ENCODE measurements at places on chromosomes 2 and 18. TPM values are rescaled to one million over a fixed set of nuclear protein-coding genes. Genes with fewer than 3 reads are reported as not detected.

The NT5DC4 gene
- total RNA-seq: not detected

The ALLC gene
- not detected for total RNA-seq

The CPLX4 gene
- total RNA-seq: not detected

The CFAP65 gene
- total RNA-seq: not detected

The GALM gene
- 90.2 TPM for total RNA-seq

The ADGRF3 gene
- total RNA-seq: 3.7 TPM

The LYG1 gene
- 1.2 TPM for total RNA-seq

The RAB6C gene
- not detected for total RNA-seq

The SLC9A4 gene
- 0.10 TPM for total RNA-seq

The CLEC4F gene
- total RNA-seq: not detected

The PROC gene
- not detected for total RNA-seq

The SFTPB gene
- not detected for total RNA-seq

The CD207 gene
- not detected for total RNA-seq

The CRYGD gene
- total RNA-seq: not detected

The DNAJC5G gene
- total RNA-seq: not detected

The MROH2A gene
- not detected for total RNA-seq

The ROCK2 gene
- 19.2 TPM for total RNA-seq

The GCG gene
- not detected for total RNA-seq

The VAMP5 gene
- 49.7 TPM for total RNA-seq

The TUBB8B gene
- not detected for total RNA-seq

The POU3F3 gene
- total RNA-seq: not detected

The G6PC2 gene
- total RNA-seq: not detected

The SYT4 gene
- not detected for total RNA-seq

The UPP2 gene
- total RNA-seq: not detected

The ICOS gene
- 190 TPM for total RNA-seq

The CD28 gene
- 285 TPM for total RNA-seq

The FAM117B gene
- total RNA-seq: 5.8 TPM

The CFAP221 gene
- not detected for total RNA-seq

The RAB27B gene
- 0.31 TPM for total RNA-seq

The RNU2-63P gene
- total RNA-seq: 25.7 TPM

The CABLES1 gene
- 1.2 TPM for total RNA-seq

The ANKRD30B gene
- not detected for total RNA-seq

Measured in activated CD4-positive, alpha-beta memory T cell treated with anti-CD3 and anti-CD28 coated beads for 36 hours (primary cell).